ENCODE measurements at places on chromosomes 6 and 20. TPM values are rescaled to one million over a fixed set of nuclear protein-coding genes. Genes with fewer than 3 reads are reported as not detected.

ATRN gene
- total RNA-seq: 13.8 TPM

MDN1 gene
- 53.1 TPM for total RNA-seq

FAM162B gene
- total RNA-seq: not detected

PRICKLE4 gene
- not detected for total RNA-seq

THBD gene
- total RNA-seq: 1.0 TPM

NUP153 gene
- 63.3 TPM for total RNA-seq

VARS2 gene
- total RNA-seq: 30.5 TPM

LGSN gene
- total RNA-seq: not detected

CLDN20 gene
- total RNA-seq: not detected

GPX5 gene
- total RNA-seq: not detected

ARHGAP40 gene
- not detected for total RNA-seq

Data from T-helper 17 cell (primary cell).